NCI-H1436 treated with DMSO at 0.1 percent for 48 hours (cell line): ENCODE measurements at places on chromosomes 1 and 21.

DNA sequence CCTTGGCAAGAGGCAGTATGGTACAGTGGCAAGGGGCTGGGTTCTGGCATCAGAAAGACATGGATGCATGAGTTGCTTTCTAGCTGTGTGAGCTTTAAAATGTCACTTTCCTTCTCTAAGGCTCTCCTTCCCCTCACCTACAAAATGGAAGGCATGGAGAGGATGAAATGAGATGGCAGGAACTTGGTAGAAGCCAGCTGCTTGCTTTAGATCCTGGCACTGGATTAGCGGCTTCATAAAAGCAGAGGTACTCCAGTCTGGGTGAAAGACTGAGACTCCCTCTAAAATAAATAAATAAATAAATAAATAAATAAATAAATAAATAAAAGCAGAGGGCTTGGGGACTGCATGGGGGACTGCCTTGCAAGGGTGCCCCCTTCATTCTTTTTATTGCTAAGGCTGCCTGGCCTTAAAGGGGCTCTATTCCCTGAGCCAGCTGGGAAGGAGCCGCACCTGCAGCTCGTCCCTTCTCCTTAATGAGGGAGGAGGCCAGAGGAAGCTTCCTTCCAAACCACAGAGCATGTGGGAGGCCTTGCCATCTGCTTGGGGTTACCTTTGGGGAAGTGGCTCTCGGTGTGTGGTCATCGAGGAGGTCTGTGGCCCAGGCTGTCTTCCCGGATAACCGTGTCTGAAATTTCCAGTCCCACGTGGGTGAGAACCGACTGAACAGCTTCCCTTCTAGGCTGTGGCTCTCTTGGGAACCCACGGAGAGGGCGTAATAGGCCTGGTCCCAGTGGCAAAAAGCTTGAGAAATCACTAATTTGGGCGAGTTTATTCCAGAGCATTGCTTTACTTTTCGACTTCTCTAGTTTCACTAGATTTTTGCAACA is 2.0 kb upstream of the ATP13A2 start:
- DNase-seq = no peak

- DNase-seq = no peak
These were observed 535 bp downstream of the SETD4 start for GRCh38 chr21:36059823-36060158.

DNA sequence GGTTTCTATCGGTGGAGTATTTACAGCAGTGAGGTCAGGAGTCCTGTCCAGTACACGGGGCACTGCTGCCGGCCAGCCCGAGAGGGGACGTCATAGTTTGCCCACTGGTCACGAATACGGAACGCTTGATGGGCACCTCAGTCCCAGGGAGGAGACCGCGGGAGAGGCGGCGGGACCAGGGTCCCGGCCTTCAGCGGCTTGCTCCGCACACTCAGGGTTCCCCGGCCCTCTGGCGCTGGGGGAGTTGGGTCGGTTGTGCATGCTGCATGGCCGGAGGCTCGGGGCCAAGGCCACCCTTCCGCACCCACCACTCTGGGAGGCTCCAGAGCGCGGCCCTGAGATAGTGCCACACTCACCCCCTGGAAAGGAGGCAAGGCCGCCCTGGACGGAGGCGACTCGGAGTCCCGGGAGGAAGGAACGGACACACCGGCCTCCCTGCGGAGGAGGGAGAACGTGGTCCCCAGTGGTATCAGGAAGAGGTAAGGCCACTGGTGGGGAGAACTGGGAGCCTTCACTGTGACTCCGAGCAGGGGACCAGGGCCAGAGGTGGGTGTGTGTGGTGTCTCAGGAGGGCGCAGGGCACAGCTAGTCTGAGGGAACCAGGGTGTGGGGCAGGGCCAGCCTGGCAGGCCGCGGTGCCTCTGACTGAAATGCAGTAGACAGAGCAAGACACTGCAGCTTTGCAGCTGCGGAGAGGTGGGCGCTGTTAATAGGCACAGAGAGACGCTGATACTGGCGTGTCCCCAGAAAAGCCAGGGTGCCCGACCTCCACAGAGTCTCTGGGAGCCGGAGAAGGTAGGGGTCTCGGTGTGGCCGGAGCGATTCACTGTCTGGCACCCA is 28.6 kb upstream of the PRSS38 start:
- DNase-seq = no peak

- no peak for DNase-seq
These were observed 10.4 kb downstream of the MUL1 start for GRCh38 chr1:20497506-20497905.

GRCh38 chr1:63671514-63671913 is 78.3 kb downstream of the PGM1 start:
- no peak for DNase-seq

GRCh38 chr1:35706846-35707600 is 11.7 kb downstream of the C1orf216 start:
- no peak for DNase-seq

DNA sequence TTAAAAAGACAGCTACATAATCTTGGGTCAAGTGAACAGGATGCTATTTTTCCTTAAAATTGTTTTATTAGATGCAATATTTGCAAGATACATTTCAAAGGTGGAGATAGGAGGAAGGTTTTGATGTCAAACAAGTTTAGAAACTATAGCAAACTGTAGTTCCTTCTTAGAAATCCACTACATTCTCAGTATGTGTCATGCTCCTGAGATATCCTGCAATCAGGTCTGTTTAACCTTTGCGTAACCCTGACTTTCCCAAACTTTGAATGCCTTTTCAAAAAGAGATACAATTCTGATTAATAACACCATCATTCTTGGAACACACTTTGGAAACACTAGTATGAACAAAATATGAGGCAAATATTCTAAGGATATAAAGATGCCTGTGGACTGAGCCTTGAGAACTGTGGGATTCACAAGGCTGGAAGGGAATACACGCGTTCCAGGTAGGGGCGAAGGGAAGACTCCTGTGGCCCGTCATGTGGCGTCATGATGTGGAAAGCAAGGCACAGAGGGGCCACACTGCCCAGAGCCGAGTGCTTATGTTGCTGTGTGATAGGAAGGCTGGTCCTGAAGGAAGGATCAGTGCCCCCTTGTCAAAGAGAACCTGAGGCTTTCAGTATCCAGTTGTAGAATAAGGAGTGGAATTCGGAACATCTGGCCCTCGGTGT is 19.6 kb upstream of the TARBP1 start:
- no peak for DNase-seq

DNA sequence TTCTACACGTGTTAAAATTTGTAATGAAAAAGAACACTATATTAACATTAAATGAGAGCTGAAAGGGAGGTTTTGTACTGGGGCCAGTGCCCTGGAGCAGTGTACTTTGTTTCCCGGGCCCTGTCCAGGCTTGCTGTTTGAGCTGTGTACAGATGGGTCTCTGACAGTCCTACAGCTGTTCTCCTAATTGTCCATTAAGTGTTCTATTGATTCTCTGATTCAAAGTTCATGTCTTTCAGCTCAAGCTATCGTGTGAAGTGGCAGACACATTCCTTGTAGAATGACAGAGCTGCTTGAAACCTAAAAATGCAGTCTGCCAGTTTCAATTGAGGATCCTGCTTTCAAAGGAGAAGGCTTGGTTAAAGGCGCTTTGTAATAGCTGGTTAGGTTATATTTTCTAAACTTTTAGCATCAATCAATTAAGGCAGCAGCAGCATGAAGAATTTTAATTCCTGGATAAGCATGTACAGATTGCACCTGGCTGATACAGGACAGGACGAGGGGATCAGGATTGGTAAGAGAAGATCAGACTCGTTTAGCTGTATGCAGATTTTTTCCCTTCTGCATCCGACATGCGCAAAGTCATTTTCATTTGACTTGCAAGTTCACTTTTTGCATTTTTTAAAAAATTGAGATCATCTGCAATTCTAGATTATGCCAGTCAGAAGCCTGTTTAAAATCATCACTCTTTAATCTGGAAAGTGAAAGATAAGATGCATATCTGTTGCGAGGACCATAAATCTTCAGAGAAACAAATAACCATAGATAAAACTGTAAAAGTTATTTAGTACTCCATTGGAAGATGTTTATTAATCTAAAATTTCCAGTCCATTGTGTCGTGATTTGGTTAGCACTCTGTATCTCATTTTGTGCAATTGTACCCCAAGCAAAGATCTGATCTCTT is 98.5 kb downstream of the ATG4C start:
- DNase-seq = peak; percentile 58

DNA sequence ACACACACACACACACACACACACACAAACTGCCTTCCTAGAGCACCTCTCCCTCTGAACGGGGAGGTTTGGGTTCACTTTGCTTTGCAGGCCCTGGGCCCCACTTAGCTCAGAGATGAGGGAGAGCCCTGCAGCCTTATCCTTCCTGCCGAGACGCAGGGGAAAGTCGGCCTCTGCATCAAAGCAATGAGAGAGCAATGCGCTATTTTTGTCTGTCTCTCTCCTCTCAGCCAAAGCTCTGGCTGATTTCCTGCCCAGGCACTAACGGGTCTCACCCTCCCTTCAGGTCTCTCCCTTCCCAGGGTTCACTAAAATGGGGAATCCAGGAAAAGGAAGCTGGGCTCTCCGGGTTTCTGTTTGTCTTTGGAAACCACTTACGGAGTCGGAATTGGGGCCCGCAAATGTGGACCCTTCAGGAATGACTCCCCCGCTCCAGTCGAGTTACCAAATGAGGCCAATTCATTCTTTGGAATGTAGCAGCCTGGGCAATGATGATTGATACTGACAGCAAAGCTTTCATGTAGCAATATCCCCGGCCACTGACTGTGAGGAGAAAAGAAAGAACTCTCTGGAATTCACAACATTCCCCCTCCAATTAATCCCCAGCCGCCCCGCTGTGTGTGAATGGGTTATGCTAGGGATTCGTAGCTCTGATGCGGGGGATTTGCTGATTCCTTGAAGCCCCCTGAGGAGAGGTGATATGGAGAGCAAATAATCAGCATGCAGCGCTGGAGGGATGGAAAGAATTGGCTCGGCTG is 61.5 kb upstream of the WLS start:
- no peak for DNase-seq

- DNase-seq = no peak
These were observed 19.9 kb upstream of the KCNE2 start for GRCh38 chr21:34343838-34344381.
